Right renal cortex interstitium (tissue), 3 donors: ENCODE measurements at places on chromosomes 1 and 21.

DNA sequence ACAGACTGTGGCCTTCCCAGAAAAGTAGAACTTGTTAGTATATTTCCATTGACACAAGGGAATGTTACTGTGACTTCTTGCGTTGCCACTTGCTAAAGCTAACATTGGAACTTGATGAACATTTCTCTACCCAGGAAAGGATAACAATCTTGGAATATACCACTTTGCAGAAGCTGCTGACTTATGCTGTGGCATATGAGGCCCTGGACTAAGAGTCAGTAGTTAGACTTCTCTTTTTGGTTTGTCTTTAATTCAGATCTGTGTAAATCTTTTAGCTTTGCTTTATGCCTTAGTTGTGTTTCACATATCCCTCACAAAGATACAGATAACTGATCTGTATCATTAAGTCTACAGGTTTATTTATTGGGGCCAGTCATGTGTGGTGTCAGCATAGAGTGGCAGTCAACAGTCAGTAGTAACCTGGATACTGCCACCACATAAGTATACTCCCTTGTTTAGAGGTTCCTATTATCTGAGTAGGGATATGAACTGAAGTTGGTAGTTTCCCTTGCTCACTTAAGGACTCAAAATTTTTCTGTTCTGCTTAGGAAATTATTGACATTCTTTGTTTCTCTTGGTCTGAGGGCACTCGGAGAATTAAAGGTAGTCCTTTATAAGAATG is 14.7 kb downstream of the RNF2 start:
- no peak for DNase-seq

- DNase-seq, result no peak
Measured at GRCh38 chr1:22470227-22470626, 18.6 kb downstream of the ZBTB40 start.

GRCh38 chr1:54716299-54717047 is 812 bp downstream of the TTC4 start:
- DNase-seq, result no peak

GRCh38 chr1:226132728-226133503 is 53.6 kb downstream of the ACBD3 start:
- DNase-seq, result no peak

GRCh38 chr1:74526708-74527107 is 14.3 kb upstream of the LRRC53 start:
- DNase-seq, result no peak

DNA sequence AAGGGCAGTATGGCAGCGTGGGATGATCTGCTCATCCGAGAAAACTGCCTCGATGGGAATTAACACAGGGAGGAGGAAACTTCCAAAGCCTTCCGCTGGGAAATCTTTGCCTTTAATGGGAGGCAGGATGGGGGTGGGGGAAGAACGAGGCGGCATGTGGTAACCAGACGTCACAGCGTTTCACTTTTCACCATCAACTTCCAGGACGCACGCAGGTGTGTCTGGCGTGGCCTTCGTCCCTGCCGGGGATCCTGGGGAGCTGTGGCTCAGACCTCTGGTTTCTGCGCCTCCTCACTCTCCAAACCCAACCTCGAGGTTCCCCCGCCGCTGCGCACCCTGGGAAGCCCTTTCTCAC is 282 bp downstream of the RSPH1 start:
- no peak for DNase-seq

- DNase-seq, result no peak
Measured at GRCh38 chr1:223752721-223753515, 40.6 kb downstream of the CAPN2 start.

DNA sequence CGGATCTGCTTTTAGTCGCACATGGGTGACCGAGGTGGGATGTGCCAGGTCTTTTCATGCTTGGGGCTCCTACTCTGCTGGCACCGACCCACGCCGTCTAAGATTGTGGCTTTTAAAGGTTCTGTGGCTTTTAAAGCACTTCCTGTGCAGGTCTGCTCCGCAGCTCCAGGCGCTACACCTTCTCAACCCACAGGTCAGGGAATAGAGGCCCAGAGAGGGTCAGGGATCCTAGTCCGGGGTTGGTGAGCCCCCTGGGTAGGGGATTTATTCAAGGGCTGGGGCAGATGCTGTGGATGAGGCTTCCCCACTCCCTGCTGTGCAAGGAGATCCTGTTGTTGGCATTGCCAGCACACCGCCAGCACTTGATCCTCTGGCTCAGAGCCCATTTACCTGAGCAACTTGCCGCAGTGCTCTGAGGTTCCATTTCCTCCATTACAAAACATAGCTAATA is 212.8 kb upstream of the RAB4A start:
- DNase-seq, result no peak

GRCh38 chr1:233320023-233320422 is 7.5 kb upstream of the MAP3K21 start:
- DNase-seq, result no peak

DNA sequence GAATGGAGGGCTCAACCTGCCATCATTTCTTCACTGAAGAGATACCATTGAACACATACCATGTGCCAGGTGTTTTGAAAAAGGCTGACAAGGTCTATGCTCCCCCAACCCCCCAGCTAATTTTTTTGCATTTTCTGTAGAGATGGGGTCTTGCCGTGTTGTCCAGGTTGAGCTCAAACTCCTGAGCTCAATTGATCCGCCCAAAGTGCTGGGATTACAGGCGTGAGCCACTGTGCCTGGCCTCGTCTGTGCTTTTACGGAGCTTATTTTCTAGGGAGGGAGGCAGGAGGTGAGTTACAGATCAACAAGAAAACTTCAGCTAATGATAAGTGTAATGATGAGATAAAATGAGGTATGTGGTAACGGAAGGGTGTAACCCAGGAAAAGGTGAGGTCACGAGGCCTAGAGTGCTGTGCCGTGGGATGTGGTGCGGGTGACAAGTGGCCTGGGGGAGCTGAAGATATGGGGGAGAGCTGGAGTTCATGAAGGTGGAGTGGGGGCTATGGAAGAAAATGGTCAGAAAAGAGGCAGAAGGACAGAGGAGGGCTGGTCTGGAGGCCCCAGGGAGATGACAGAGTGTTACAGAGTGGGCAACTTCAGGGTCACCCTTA is 28.2 kb downstream of the FAAH start:
- DNase-seq, result no peak

DNA sequence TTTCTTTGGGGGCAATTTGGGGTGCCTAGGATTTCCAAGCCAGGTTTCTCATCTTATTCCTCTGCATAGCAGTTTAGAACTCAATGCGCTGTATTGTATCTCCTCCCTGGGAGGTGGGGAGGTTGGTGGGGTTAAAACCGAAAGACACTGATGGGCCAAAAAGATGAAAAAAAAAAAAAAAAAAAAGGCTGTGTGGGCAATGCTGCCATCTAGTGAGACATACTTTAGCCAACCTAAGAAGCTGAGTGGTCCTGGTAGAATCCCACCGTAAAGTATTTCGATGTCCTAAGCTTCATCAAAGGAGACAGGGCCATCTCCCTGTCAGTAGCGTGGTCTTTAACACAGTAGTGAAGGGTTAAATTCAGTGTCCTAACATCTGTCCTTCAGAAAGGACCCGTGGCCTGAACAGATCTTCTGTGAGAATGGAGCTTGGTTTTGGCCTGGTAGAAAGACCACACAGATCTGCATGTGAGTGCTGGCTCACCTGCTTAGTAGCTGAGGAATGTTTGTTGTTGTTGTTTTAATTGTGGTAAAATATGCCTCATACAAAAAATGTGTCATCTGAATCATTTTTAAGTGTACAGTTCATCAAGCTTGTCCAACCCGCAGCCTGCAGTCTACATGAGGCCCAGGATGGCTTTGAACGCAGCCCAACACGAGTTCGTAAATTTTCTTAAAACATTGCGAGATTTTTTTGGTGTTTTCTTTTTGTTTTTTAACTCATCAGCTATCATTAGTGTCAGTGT is 226.2 kb downstream of the KIF26B start:
- DNase-seq, result no peak

- no peak for DNase-seq
Measured at GRCh38 chr1:1245178-1245816, 1.2 kb downstream of the C1QTNF12 start.

- DNase-seq, result no peak
Measured at GRCh38 chr1:76240316-76240715, 165.8 kb downstream of the ST6GALNAC3 start.

DNA sequence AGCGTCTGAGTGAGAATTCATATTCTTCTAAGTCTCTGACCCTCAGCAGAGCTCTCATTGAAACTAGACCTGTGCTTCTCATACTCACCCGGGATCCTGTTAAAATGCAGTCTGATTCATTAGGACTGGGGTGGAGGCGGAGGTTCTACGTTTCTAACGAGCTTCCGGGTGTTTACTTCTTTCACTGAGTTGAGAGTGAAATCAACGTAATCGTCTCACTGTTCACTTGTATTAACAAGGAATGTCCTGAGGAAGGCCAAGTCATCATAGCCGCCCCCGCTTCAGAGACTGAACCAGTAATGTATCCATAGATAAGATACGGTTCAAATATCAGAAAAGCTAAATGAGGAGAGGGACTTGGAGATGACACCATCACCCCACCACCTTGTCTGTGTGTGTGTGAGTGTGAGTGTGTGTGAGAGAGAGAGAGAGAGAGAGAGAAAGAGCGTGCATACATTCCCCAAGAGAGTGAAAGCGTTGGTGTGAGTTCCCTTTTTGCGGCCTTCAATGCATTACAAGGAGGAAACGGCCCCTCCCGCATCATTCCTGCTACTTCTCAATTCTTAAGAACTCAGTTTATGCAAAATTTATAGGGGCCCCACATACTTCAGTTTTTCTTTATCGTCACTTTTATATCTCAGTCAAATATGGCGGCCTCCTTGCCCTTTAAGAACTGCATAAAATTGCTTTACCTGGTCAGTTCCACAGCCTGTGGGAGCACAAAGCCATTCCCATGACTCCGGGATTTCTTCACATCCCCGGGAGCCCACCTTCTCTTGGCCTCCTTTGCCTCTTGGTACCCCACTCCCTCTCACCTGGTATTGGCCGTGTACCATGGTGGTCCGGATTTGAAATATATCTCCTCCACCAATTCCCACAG is 19.8 kb downstream of the KMO start:
- DNase-seq, result no peak

- no peak for DNase-seq
Measured at GRCh38 chr1:41514381-41514780, 29.9 kb upstream of the EDN2 start.

DNA sequence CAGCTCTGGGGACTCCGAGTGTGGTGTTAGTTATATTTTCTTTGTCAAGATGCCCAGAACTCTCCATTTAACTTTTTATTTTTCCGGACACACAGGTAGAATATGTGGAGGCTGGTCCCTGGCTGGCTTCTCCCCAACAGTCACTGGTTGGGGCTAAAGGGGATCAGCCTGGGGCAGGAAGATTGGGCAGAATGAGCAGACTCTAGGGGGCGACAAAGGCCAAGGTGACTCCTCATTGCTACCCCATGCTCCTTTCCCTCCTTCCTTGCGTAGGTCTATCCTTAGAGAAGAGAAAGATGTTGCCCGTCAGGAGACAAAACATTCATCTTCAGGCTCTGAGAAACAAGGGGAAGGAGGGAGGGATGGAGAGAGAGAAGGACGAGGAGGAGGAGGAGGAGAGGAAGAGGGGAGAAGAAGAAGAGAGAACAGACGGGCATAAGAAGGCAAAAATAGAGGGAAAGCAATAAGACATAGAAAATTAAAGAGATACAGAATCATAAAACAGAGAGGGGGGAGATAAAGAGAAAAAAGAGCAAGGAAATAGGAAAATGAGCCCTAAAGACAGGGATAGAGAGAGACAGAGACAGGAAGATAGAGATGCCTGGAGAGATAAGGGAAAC is 89.9 kb downstream of the FOXD2 start:
- DNase-seq, result no peak

- DNase-seq, result no peak
Measured at GRCh38 chr1:242673652-242674051, 149.2 kb upstream of the PLD5 start.

- no peak for DNase-seq
Measured at GRCh38 chr1:56788588-56788987, 30.6 kb downstream of the FYB2 start.
